Heart right ventricle (tissue), 16 donors: ENCODE measurements at places on chromosomes 4 and X. TPM values are rescaled to one million over a fixed set of nuclear protein-coding genes. Genes with fewer than 3 reads are reported as not detected.

Gene TMEM156
- not detected for total RNA-seq

DNA sequence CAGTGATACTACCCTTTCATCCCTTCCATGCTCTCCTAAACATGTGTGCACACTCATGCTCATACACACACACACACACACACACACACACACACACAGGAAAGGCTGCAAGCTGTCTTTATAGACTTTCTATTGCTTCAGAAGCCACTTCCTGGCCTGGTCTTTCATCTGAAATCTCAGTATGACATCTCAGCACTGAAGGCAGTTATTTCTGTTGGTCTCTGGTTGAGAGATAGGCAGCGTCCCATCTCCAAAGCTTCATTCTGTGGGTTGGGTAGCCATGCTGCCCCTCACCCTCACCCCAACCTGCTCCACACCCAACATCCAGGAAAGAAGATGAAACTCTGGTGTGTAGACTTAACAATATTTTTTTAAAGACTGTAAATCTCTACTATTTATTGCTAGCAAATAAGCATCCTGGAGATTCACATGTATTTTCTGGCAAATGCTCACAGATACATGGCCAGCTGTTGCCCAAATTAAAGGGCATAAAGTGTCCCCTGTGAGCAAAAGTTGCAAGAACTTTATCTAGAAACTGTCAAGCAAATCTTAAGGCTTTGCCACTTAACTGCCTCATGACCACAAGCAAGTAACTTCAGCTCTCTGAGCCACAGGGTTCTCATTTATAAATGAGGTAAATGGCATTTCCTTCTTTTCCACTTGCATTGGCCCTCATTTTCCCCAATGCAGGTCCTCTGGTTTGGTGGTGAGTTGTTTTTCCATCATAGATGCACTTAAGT is 189.8 kb upstream of the AFF2 start:
- DNase-seq, result no peak

DNA sequence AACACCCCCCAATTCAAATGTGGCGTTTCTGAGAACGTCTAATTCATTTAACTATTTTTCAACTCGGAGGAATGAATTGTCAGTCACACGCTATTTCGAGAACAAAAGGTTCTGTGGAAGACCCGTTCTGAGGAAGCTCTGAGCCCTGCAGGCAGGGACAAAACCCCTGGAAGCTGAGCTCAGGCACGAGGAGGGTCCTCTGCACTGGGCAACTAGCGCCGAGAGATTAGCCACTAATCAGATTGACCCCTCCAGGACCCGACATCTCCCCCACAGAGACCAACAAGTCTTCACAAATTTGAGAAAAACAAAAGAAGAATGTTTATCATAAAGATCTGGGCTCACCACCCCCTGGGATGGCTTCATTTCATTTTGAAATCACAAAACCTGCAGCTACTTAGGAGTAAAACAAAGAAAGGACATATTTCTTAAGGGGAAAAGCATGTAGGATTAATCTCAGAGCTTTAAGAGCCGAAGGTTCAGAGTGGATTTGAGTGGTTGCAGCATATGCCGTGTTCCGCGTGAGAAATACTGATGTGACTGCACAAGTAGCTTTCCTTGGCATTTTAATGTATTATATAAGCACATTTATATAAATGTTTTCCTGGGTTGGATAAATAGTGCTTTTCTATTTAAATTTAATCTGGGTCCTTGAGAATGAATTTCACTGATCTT is 41.8 kb downstream of the ADRA2C start:
- DNase-seq, result no peak

- DNase-seq, result no peak
Observed at GRCh38 chr4:94462572-94462971, 10.8 kb downstream of the PDLIM5 start.

DNA sequence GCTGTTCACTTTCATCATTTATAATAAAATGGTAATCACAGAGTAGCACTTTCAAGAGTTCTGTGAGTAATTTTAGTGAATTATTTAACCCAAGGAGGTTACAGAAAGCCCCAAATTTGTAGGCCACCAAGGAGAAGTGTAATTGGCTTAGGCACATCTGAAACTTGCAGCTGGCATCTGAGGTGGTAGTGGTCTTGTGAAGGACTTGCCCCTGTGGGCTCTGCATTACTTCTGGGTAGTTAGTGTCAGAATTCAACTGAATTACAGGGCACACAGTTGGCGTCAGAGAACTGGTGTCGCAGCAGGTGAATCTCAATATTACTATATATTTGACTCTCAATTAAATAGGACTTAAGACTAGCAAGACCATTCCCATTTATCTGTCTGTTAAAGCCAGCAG is 36.9 kb downstream of the GPR174 start:
- no peak for DNase-seq

DNA sequence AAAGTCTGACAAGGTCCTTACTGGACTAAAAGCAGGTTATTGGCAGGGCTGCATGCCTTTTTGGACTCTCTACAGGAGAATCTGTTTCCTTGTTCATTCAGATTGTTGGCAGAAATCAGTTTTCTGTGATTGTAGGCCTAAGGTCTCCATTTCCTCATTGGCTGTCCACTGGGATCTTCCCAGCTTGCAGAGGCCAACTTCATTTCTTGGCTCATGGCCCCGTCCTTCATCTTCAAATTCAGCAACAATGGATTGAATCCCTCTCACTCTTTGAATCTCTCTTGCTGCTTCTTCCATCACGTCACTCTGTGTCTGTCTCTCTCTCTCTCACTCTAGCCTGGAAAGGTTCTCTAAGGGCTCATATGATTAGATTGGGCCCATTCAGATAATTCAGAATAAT is 14.9 kb upstream of the GLUD2 start:
- no peak for DNase-seq

- DNase-seq, result no peak
Observed at GRCh38 chr4:40848251-40848650, 98.5 kb downstream of the NSUN7 start.

Gene SPRY1
- total RNA-seq, result 55.4 TPM
